ENCODE measurements at places on chromosomes 16 and 17.

GRCh38 chr16:64398793-64399192 lies 723.1 kb downstream of the CDH11 start:
- no peak for DNase-seq

GRCh38 chr17:33602981-33603380 lies 309.9 kb upstream of the ASIC2 start:
- DNase-seq = no peak

DNA sequence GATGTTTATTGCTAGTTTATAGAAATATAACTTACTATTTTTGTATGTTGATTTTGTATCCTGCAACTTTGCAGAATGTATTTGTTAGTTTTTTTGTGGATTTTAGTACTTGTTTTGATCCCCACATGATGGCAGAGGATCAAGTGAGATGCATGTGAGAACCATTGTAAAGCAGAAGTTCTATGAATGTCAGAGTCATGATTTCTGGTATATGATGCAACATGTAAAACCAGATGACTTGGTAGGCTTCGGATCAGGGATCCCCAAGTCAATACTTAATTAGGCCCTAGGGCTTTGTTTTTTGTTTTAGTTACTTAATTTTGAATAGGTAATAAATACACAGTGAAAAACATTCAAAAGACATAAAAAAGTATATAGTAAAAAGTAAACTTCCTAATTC lies 45.8 kb downstream of the ESRP2 start:
- DNase-seq = no peak

- DNase-seq = no peak
Measured at GRCh38 chr16:4663777-4664465, 29.4 kb upstream of the NUDT16L1 start.

DNA sequence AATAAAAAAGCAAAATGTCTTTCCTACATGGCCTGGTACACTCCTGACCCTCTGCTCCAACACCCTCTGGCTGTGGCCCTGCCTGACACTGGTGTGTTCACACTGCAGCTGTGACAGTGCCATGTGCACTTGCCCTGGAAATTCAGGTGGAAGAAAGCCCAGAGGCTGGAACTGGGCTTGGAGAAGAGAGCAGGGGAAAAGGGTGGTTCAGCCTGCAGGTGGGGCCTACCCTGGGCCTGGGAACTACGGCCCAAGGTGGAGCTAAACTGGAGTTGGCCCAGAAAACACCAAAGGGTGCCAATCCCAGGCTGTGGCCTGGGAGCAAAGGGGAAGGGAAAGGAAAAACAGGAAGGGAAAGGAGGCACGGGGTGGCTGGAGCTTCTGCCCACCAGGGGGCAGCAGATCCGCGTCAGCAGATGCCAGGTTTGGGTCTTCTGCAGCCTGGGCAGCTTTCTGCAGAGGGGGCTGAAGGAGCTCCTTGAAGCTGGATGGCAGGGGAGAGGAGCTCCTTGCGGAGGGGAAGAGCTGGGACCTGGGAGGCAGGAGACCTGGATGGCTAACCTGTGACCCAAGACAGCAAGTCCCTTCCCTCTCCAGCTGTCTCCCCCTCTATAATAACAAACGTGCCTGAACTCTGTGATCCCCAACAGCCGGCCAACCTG lies 15.4 kb upstream of the CTCF start:
- peak; percentile 75 for DNase-seq

DNA sequence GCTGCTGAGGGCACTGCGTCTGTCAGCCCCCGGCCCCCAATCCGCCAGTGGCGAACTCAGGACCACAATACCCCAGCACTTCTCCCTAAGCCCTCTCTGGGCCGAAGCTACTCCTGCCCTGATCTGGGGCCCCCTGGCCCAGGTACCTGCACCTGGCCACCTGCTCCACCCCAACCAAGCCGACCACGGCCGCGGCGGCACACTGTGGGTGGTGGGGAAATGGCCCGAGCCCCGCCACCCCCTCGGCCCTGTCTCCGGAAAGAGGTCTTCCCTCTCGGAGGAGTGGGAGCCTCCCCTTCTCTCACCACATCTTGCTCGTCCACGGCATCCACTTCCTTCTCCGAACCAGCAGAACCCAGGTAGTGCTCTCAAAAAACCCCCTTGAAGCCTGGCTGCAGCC lies 3.4 kb upstream of the FBRS start:
- no peak for DNase-seq

DNA sequence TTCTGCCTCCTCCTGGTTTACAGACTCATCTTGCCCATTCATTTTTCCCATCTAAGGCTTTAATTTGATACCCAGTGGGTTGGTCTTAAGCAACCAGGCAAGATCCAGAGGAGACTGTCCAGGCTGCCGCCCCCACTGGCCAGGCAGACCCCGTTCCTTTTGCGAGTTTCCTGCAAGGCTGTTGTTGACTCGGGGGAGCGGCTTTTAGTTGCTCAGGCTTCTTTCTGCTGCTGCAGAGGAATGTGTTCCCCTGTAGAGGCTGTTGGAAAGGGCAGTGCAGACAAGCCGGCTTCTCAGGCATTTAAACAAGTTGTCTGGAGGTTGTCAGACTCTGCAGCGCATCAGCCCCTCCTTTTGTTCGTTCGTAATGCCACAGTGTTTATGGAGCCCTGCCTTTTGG lies 231.2 kb downstream of the PRKCA start:
- DNase-seq = peak; percentile 7

GRCh38 chr16:87273471-87274030 lies 43.6 kb downstream of the C16orf95 start:
- DNase-seq = peak; percentile 79

DNA sequence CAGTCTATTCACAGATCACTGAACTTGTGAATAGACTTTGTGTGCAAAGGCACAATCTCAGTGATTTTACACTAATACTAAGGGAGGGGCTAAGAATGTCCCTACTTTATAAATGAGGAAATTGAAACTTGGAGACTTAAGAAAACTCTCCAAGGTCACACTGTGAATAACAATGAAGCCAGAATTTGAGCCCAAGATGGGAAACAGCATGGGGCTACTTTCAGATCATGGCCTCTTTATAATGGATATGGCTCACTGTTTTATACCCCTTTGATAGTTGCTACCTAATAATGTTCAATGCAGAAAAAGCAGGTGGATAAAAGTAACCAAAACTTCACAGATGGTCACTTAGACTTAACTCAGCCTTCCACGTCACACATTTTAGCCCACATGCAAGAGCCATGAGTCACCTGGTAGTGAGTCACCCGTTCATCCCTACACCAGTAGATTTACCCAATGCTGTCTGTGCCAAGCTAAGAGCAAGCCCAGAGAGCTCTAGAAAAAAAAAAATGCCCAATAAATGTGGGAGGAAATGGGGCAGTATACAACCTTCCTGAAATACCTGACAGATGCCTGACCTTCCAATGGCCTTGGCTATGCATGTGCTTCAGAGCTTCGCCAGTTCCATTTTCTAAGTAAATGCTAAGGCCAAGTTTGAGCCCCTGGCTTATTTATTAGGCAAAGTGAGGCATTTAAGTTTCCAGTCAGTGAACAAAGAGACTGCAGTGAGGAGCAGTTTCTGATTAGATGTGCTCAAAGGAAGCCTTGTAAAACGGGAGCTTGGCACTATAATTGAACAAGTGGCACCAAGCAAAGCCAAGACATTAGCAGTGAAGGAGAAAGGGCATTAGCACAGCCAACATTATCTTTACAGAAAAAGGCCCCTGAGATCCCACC lies 219.7 kb downstream of the TMEM114 start:
- DNase-seq = no peak

DNA sequence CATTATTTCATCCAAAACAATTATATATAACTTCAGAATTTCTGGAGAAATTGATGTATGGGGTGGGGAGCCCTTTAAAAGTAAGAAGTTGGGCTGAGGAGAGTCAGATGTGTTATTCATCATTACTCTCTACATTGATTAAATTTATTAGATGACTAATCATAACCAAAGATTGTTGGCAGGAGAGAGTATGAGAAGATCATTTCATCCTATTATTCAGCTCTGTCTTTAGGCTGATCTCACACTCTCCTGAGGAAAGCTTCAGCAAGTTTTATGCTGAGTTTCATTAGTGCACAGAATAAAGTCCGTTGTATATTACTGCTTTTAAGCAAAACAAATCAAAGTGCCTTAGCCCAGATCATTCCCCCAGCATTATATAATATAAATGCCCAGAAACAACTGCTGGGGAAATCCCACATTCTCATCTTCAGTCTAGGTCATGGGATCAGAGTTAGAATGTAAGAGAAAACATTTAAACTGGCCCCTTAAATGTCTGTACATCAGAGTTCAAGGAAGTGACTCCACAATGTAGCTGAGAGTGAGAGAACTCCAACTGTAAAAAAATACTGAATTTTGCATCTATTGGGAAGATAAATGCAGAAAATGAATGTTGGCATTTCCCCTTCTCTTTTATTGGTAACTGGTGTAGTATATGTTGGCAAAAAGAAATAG lies 130.1 kb upstream of the HLF start:
- DNase-seq = no peak

DNA sequence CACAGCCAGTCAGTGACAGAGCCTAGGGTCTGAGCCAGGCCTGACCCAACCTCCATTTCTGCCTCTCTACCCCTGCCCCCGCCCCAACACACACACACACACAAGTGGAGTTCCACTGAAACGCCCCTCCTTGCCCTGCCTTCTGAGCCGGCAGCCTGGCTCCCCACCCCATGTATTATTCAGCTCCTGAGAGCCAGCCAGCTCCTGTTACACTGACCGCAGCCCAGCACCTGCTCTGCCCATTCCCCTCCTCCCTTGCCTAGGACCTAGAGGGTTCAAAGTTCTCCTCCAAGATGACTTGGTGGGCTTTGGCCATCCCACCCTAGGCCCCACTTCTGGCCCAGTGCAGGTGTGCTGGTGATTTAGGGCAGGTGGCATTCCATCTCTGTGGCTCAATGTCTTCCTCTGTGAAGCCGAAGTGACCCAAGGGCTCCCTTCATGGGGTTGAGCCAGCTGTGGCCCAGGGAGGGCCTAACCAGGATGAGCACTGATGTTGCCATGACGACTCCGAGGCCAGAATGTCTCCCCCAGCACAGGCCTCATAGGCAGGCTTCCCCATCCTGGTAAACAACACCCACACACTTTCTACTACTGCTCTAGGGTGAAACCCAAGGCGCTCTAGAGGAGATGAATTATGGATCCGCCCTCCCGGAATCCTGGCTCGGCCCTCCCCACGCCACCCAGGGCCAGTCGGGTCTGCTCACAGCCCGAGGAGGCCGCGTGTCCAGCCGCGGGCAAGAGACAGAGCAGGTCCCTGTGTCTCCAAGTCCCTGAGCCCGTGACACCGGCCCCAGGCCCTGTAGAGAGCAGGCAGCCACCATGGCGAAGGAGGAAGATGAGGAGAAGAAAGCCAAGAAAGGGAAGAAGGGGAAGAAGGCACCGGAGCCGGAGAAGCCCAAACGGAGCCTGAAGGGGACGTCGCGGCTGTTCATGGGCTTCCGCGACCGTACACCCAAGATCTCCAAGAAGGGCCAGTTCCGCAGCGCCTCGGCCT lies 9.7 kb downstream of the MYO15A start:
- no peak for DNase-seq

DNA sequence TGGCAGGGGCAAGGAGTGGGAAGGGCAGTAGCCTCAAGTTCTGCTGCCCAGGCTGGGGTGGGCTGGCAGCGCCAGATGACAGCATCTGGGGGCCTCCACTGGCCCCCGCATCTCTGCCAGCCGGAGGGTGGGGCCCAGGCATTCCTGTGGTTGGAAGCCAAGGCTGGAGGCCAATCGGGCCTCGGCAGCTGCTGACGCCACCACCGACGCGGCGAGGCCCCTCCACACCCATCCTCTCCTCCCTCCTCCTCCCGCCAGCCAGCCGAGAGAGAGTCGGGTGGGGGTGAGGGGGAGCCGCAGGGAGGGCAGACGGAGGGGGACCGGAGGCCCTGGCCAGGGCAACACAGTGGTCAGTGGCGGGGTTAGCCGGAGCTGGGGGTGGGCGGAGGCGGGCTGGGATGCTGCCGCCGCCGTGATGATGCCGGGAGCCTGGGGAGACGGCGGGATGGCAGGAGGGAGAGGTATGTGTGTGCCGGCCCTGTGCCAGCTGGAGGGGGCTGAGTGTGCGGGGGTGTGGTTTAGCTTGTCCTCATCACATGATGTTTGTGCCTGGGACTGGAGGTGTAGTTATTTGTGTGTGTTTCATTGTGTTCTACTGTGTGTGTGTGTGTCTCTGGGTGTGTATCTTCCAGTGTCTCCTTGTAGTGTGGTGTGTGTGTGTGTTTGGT lies 36.6 kb downstream of the ARHGAP23 start:
- peak; percentile 91 for DNase-seq

DNA sequence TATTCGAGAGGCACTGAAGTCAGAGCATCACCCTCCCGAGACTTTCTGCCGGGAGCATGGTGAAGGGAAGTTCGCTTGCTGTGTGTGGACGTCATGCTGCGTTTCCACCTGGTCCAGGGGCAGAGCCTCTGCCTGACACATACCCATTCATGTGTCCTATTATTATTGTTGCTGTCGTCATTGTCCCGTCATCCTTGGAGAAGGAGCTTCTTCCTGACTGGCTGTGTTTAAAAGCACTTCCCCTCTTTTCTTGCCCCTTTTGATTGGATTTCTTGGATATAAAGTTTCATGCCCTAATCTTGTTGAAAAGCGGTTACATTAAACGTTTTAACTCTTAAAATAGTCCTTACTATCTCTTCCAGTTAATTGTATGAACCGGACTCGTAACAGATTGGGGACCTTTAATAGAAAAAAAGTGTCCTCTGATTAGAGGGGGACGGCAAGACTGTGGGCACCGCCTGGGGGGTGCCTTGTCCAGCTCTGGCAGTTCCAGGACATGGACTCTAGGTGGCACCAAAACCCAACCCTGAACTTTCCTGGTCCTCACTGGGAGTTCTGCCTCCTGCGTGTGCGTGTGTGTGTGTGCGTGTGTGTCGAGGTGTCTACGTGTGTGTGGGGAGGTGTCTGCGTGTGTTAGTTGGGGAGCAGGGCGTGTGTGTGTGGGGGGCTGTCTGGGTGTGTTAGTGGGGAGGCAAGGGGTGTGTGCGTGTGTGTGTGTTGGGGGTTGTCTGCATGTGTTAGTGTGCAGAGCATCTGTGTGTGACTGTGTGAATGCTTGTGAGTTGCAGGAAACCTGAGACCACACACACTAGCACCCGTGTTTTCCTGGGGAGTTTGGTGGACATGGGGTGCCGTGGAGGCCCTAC lies 133.3 kb upstream of the CIBAR2 start:
- peak; percentile 77 for DNase-seq

DNA sequence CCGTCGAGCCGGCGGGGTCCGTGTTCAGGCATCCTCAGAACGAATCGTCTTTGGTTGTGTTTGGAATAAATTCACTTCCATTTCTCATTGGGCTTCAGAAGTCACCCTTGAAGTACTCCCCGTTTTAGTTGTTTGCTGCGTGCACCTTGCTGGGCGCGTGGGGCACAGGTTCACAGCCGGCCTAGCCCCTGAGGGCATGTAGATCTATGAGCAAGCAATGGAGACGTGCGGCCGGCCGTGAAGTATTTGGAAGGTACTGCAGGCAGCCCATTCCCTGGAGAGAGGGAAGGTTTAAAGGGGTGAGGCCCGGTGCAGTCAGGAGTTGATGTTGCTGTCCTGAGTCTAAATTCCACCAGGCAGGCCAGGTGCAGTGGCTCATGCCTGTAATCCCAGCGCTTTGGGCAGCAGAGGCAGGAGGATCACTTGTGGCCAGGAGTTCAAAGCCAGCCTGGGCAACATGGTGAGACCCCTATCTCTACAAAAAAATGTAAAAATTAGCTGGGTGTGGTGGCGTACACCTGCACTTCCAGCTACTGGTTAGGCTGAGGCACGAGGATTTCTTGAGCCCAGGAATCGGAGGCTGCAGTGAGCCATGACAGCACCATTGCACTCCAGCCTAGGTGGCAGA lies 714 bp downstream of the ACSF3 start:
- no peak for DNase-seq

- no peak for DNase-seq
Measured at GRCh38 chr17:20066253-20066652, 57.1 kb downstream of the SPECC1 start.

GRCh38 chr16:4378161-4378666 lies 6.6 kb downstream of the VASN start:
- no peak for DNase-seq

Measured in cerebellum (tissue), 4 donors.